ENCODE measurements at places on chromosomes 16 and 17.

- no peak for DNase-seq
Measured at GRCh38 chr17:48100591-48101011, 677 bp downstream of the CBX1 start.

- no peak for DNase-seq
Measured at GRCh38 chr16:11679250-11679649, 11.0 kb downstream of the SNN start.

DNA sequence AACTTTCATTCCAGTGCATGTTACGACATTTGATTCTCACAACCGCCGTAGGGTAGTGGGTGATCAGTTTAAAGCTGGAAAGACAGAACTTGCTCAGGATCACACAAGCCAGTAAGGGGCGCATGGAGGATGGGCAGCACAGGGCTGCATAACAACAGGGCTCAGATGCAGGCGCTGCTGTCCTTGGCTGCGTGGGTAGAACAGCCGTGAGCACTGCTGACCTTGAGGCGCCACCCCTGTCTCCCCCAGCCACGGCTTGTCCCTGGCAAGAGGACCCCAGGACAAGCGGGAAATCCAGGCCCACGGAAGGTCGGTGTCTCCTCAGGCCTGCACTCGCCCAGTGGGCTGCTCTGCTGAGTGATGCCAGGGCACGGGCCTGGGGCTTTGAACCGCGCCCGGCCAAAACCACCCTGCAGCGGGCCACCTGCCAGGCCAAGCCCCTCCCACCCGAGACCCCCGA, 84.7 kb downstream of the LMF1 start:
- DNase-seq: no peak

GRCh38 chr17:57662041-57662440, 83.1 kb downstream of the CCDC182 start:
- no peak for DNase-seq

- no peak for DNase-seq
Measured at GRCh38 chr16:8080817-8081216, 509.5 kb downstream of the TMEM114 start.

DNA sequence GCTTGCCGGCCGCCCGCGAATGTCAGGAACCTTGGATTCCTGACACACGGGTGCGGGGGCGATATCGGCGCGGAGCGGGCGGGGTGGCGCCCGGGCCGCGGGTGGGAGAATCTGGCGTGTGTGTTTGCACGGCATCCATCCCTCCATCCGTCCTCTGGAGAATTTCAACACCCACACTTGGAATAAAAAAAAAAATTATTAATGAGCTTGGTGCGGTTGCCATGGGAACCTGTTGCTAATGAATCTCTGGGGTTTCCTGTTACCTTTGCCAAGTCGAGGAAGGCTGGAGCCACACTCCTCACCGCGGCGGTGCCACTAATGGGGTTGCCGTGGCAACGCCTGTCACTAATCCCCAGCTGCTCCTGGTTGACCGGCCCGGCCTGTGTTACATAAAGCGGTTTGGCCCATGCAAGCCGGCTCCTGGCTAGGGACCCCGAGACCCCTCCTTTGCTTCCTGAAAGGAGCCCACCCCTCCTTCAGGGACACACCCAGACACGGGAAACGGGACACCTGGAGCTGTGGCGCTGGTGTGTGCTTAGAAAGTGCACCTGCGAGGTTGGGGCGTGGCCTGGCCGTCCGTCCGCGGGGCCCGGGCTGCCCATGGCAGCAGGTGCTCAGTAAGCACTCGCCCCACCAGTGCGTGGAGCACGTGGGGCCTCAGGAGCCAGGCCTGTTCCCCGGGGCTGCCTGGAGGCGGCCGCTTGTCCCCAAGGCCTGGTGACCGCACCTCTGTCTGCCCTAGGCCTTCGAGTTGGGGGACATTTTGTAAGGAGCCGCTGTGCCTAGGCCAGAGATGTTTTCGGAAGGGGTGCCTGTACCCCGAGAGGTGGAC, 14.6 kb downstream of the CACNA1H start:
- DNase-seq: no peak

GRCh38 chr17:67920212-67920611, 76.1 kb downstream of the C17orf58 start:
- DNase-seq: no peak

DNA sequence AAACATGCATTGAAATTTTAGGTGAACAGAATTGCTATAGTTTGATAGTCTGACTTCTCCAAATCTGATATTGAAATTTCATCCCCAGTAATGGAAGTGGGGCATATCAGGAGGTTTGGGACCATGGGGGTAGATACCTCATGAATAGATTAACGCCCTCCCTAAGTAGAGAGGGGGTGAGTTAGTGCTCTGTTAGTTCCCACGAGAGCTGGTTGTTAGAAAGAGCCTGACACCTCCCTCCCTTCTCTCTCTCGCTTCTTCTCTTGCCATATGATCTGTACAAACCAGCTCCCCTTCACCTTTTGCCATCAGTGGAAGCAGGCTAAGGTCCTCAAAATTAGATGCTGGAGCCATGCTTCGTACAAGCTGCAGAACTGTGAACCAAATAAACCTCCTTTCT, 78.8 kb downstream of the BRIP1 start:
- DNase-seq: no peak

- DNase-seq: no peak
Measured at GRCh38 chr17:58513267-58513964, 1.0 kb downstream of the MTMR4 start.

DNA sequence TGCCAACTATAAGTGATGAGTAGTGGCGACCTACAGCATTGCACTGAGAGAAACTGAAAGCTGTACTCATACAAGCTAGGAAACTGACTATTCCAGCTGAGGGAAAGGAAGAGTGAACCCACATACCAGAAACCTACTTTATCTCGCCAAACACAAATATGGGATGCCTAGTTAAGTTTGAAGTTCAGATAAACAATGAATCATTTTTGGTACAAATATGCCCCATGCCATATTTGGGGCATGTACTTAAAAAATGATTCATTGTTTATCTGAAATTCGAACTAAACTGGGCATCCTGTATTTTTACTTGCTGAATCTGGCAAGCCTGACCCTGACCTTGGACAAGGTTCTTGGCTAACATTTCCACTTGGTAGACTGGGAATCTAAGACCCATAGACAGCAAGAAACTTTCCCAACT, 527.8 kb upstream of the PSMD7 start:
- DNase-seq: no peak

GRCh38 chr16:19879241-19879792, 5.3 kb downstream of the GPRC5B start:
- no peak for DNase-seq

- no peak for DNase-seq
Measured at GRCh38 chr17:60391471-60392041, 377 bp downstream of the USP32 start.

DNA sequence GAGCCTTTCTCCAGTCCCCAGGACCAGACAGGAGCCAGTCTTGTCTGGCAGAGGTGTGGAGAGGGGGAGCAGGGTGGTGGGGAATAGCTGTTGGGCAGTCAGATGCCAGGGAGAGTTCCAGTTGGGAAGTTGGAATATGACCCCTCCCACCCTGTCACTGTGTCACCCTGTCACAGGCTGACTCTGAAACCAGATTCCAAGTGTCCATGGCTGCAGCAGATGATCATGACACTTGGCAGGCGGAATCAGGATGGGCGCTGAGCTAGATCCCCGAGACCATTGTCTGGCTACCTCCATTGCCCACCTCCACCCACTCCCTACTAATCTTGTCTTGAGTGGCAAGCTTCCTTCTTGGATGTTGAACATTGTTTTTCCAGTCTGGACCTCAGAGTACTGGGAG, 9.2 kb upstream of the NFATC3 start:
- no peak for DNase-seq

DNA sequence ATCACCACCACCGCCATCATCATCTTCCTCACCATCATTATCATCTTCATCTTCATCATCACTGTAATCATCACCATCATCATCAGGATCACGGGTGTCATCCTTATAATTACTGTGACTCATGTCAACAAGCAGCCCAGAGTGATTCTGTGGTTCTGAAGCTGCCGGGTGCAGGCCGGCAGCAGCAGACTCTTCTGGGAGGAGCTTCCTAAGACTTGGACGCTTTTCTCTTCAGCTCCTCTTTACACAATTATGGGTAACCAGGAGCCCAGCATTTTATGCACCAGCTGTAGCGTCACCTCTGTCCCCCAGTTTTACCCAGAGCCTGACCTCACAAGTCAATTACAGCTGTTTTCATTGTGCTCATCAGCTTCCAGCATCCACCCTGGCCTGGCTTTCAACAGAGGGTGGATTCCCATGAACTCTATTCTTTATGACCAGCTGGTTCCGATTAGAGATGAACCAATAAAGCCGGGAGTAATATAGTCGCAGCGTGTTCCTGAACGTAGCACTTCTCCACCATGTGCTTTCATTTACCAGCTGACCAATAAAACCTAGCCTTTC, 275.8 kb downstream of the FOXL1 start:
- no peak for DNase-seq

GRCh38 chr17:80526116-80526910, 18.3 kb upstream of the RPTOR start:
- no peak for DNase-seq

- no peak for DNase-seq
Measured at GRCh38 chr17:46949291-46950174, 26.6 kb downstream of the GOSR2 start.

DNA sequence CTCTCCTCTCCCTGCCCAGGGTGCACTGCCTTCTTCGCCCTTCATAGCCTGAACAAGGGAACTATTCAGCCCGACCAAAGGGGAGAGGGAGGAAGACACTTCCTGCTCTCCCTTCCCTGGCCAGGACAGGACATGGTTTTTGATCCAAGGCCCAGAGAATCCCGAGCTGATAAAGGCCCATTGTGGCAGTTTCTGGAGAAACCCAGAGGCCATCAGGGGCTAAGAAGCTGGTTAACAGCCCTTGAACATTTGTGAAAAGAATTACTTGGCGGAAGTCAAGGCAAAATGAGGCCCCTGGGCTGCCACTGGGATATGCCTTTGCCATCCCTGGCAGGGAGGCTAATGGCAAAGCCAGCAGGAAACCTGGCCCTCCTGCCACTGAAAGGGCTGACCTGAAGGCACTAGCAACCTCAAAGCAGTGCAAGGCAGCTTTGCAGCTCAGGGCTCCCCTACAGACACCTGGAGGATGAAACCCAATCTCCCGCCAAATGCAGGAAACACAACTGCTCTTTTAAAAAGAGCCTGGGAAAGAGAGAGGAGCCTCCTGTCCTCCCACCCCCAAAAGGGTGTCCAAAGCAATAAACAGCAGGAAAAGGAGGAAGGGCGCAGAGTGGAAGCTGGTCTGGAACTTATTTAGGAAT, 12.6 kb downstream of the PHB1 start:
- no peak for DNase-seq

- DNase-seq: no peak
Measured at GRCh38 chr17:3512505-3513171, 36.8 kb downstream of the ASPA start.

DNA sequence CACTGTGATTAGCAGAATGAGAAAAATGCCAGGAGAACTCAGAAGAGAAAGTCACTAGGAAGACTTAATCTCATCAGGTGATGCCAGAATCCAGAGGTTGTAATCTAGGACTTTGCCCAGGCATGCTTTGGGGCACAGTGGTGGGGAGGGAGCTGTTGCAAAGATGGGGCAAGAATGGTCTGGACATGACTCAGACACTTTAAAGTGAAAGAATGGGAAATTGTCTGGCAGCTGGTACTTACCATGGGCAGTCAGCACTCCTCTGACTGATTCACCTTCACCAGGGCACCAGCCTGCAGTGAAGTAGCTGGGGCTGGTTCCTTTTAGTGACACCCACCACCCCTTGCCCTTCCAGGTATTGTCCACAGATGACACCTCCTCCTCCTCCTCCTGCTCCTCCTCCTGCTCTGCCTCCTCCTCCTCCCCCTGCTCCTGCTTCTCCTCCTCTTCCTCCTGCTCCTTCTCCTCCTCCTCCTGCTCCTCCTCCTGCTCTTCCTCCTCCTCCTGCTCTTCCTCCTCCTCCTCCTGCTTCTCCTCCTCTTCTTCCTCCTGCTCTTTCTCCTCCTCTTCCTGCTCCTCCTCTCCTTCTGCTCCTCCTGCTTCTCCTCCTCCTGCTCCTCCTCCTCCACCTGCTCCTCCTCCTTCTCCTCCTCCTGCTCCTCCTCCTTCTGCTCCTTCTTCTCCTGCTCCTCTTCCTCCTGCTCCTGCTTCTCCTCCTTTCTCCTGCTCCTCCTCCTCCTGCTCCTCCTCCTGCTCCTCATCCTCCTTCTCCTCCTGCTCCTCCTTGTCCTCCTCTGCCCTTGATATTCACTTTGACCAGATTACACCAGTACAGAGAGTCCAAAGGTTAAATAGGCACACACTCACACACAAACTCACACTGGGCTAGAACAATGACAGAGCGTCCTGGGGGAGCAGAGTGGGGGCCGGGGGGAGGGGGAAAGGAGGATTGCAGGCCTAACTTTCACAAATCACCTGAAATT, at the start of gene CHD9NB:
Gene CHD9NB, minus strand, starts transcription at position 379 of the 983 bp plus-strand sequence. CDS start 8,739 bp downstream, outside the sequence.
- DNase-seq: no peak

DNA sequence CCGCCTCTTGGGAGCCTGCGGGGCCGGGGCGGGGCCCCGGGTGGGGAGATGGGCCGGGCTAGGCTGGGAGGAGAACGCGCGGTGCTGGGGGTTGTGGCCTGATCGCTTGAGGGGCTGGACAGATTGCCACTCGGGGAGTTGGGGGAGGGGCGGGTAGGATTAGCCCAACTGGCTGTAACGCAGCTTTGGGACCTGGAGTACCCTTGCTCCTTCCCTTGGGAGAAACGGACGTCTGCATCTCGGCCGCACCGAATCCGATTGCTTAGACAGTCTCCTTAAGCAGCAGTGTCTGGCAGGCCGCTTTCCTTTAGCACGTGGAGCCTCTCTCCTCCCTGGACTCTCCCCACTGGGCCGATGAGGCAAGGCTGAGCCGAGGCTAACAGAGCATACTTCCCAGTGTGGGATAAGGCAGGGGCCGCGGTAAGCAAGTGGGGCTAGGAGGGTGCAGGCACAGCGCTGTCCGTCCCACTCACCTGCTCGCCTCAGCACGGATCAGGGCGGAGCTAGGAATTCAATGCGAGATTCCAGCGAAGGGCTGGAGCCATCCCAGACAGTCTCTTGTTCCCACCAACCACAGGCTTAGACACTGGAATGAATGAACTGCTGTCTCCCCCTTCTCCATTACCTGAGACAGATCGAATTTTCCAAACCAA, 540 bp upstream of the ACLY start:
- DNase-seq: no peak

DNA sequence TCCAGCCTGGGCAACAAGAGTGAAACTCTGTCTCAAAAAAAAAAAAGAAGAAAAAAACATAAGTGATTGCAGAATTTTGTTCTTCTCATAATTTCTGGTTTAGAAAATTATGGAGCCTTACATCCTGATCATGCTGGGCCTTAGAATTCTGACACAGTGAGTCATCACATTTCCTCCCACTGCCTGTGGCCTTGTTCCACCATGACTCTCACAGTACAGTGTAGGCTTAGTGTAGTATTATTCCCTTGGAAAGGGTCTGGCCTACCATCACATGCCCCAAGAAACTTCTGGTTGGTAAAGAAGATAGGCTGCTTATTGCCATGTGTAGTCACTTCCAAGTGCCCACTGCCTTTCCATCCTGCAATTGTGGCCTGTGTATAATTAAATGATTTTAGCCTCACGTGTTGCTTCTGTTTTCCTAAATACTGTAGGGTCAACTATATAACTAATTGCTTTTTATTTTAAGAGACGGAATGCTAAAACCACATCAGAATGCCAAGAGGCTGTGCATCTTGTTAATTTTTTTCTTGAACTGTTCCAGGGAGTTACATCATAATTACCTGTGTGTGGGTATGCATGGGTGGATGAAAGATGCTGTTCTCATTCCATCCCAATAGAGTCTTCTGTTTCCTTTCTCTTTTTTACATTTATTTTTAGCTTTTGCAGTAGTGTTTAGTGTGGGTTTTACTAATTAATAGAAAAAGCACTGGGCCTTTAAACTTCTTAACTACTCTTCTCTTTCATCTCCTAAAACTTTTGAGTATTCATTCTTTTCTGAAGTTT, 25.9 kb downstream of the OGFOD1 start:
- DNase-seq: no peak

GRCh38 chr17:17084317-17084835, 42.1 kb downstream of the MPRIP start:
- DNase-seq: no peak
